Activated CD4-positive, alpha-beta memory T cell treated with anti-CD3 and anti-CD28 coated beads, Interleukin-2, amount 10 ng/mL, durations not matched to agents 7 days and 5 days (primary cell): ENCODE measurements at places on chromosomes 3 and 15. TPM values are rescaled to one million over a fixed set of nuclear protein-coding genes. Genes with fewer than 3 reads are reported as not detected.

- no peak for DNase-seq
These were observed 2.5 kb upstream of the FHIT start for GRCh38 chr3:61253756-61254155.

DNA sequence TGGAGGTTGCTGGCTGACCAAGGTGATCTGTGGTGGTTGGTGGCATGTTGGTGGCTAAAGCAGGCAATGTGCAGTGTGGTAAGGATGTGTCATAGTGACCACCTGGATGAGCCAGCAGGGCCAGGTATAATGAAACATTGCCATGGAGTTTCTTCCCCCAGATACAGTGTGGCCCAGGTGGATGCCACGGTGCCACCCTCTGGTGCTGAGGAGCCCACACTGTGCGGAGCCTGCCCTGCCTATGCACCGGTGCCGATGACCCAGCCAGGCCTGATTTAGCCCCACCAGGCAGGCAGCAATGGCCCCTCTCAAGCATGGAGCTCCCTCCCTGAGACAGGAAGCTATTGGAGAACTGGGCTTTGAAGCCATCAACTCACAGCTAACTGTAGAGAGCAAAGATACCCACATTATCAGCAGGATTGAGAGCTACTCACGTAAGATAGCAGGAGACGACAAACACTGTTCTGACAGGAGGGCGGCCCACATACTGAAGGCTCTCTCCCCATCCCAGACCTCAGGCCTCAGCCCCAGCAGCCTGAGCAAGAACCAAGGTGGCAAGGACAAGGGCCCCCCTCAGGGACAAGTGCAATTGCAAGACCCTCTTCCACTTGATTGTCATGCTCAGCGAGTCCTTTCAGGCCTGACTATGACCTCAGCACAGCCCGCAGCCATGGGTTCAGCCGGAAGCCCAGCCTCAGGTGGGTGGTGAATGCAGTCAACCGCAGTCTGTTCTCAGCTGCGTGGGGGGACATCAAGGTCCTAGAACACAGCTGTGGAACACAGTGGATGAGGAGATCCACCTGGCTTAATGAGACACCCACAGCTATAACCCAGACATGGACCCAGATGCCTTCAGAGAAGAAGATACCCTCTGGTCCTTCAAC lies 82.8 kb upstream of the CDV3 start:
- DNase-seq = peak; percentile 47

DNA sequence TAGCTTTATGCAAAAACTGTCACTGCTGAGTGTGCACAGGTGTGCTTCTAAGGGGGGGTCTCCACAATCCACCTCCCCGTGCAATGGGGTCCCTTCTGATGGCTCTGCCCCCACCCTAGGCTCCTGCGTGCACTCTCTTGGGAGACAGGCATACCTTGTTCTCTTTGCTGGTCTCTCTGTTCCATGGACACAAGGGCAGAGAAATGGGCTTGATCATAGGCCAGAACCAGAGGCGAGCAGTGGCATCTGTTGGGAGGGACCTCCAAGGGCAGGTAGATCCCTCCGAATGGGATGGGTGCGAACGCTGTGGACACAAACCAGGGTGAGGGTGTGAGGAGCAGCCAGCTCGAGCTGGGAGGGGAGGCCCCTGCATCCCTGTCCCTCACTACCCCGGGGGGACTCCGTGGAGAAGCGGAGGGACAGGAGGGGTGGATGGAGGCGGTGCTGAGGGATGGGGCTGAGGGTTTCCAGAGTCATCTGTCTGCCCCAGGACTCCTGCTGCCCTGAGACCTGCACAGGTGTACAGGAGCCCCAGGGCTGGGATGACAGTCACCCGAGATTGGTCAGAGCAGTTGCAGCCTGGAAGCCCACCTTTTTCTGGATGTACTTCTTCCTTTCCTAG lies 175.0 kb downstream of the KLF13 start:
- no peak for DNase-seq

DNA sequence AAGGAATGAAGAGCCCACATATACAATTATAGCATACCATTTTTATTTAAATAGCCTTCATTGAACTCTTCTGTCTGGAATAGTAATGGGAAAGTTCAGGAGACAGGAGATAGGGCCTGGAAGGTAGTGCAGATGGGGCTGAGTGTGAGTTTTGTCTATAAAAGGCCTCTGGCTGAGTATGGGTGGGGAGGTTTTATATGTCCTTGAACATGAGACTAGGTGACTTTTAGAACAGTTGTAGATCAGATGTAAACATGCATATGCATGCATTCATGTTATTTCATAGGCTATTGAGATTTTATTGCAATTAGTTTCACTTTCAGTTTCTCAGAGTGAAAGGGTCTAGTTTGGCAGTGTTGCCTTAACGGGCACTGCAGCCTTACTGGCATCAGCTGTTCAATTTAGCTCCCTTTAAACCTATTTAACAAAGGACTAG lies 27.1 kb downstream of the CGGBP1 start:
- DNase-seq = peak; percentile 25

GRCh38 chr3:128786434-128787020 lies 60.5 kb downstream of the RAB7A start:
- no peak for DNase-seq

DNA sequence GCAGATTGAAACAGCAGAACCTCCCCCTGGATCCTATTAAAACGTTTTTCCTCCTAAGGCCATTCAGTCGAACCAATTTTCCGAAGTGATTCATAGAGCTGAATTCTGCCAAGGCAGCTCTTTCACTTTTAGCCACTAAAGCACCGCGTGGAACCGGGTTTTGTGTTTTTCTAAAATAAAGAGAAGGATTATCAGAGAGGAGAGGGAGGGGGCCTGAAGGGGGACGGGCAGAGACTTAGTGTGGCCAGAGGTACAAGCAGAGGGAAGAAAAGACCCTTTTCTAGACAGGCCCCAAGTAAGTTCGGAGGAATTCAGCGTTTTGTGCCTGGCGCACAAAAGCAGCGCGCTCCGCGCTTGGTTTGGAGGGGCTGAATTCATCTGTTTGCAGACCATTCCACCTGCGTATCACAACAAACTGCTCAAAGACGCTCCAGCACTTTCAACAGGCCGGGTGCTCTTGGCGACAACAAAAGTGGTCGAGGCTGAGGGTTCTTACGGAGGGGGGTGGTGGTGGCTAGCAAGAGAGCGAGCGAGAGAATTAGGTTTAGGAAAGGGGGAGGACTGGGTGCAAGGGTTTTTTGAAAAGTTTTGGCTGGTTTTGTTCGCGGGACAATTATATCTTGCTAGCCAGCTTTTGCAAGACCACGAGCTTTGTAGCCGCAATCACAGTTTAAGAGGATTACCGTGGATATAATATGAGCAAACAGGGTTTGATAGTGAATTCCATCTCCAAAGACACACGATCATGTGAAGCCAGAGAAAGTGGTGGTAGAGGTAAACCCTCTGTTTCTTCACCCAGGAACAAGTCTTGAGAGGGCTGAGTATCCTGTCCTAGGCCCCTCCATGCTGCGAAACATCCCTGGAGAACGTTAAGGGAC lies 1.2 kb upstream of the FEZF2 start:
- DNase-seq = no peak

DNA sequence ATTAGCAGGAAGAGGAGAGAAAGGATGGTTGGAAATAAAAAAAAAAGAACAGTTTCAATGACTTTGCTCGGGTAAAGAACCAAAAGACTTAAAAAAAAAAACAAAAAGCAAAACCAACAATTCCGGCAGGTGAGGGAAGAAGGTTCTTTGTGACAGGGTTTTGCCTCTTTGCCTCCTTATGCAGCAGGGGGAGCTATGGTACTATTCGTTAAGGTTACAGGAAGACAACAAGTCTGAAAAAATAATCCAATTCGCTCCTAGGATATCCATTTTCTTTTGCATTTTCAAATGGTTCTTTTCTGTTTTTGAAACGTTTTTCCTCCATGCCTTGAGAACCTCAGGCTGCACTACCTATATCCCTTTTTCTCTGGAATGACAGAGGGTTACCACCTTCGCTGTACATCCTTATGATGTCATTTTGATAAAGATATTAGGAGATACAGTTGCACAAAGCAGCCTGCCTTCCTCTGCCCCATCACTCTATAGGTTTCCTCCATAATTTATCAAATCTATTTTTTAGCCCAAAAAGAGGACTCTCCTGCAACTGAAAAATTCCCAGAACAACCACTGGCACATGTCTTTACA lies 55.0 kb downstream of the CFAP20DC start:
- DNase-seq = peak; percentile 25

DNA sequence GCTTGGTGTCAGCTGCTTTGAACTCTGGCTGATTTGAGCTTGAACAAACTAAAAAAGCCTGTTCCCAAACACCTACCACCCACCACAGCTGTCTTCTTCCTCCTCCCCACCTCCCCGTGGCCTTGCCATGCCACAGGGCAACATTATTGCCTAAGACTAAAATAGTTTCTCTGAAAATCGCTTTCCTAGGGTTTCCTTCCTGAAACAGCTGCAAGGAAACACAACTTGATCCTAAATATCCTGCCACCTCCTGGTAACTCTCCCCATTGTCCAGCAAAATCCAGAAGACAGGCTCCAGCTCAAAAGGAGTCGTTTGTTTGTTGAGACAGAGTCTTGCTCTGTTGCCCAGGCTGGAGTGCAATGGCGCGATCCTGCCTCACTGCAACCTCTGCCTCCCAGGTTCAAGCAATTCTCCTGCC lies 193.9 kb upstream of the TPM1 start:
- no peak for DNase-seq

- no peak for DNase-seq
These were observed 286.8 kb upstream of the TRIM42 start for GRCh38 chr3:140391061-140391460.

- no peak for DNase-seq
These were observed 65.8 kb upstream of the ZNF148 start for GRCh38 chr3:125440970-125441369.

DNA sequence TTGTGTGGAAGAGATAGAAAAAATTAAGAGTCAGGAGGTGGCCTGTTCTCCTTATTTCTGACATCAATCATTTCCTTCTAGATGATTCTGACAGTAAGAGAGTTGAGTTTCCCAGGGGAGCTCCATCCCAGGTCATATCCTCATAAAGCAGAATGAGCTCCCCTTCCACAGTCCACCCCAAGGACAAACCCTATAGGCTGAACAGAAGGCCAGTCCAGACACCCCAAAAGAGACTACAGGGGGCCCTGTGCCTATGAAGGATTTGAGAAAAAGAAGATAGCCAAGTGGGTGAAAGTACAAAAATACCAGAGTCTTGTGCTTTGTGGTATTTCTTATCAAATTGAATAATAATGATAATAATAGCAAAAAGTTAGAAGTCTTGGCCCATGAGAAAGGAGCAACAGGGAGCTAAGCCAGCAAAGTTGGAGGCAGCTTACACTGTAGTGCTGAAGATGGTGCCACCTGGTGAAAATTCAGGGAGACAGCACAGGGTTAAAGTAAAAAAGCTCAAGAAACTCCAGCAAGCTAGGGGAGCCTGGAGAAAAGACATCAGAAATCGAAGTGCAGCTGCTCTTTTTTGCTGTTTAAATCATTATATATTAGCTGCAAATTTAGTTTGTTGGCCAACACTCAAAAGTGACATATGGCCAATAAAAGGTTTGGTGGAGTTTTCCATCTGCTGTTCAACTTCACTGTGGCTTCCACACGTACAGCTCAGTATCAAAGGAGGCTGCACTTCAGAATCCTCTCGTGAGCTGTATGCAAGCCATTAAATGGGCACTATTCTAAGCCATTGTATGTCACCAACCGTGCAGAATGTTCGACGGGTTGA lies 35.8 kb upstream of the SLC24A5 start:
- DNase-seq = no peak

- DNase-seq = no peak
These were observed 30.0 kb downstream of the TARS3 start for GRCh38 chr15:101694261-101694660.

DNA sequence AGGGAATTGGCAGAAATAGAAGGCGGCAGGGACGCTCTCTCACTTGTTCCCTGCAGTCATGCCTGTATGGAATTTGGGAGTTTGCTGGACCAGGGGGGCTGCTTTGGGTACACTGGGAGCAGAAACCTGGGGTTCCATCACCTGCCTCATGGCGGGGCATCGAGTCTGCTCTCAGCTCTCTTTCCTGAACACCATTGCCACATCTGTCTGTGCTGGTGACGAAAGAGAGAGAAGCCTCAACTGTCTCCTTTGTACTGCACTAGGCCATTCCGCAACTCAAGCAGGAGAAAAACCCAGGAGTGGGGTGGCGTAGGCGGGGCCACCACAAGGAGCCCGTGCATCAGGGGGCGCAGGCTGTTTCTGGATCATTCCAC lies 14.0 kb downstream of the TMEM158 start:
- DNase-seq = no peak

DNA sequence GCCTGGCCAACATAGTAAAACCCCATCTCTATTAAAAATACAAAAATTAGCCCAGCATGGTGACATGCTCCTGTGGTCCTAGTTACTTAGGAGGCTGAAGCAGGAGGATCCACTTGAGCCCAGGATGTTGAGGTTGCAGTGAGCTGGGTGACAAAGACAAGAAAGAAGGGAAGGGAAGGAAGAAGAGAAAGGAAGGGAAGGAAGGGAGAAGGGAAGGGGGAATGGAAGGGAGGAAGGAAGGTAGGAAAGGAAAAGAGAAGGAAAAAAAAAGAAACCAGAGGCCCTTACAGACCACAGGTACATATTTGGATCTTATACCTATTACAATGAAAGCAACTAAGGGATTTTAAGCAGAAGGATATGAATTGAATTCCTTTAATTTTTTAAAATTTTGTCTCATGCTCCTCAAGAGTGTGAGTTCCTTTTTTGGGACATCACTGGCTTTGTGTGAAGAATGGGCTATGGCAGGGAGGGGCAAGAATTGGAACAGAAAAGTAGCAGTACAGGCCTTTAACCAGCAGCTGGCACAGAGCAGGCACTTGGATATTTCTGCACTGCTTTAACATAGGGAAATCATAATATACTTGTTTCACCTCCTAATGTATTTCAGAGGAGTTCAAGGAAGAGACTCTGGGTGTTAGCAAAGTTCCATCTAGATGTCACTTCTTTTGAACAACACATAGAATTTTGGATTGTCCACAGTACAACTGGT lies 7.9 kb downstream of the RAB27A start:
- DNase-seq = no peak

GRCh38 chr15:85788771-85789495 lies 5.8 kb downstream of the KLHL25 start:
- DNase-seq = no peak

DNA sequence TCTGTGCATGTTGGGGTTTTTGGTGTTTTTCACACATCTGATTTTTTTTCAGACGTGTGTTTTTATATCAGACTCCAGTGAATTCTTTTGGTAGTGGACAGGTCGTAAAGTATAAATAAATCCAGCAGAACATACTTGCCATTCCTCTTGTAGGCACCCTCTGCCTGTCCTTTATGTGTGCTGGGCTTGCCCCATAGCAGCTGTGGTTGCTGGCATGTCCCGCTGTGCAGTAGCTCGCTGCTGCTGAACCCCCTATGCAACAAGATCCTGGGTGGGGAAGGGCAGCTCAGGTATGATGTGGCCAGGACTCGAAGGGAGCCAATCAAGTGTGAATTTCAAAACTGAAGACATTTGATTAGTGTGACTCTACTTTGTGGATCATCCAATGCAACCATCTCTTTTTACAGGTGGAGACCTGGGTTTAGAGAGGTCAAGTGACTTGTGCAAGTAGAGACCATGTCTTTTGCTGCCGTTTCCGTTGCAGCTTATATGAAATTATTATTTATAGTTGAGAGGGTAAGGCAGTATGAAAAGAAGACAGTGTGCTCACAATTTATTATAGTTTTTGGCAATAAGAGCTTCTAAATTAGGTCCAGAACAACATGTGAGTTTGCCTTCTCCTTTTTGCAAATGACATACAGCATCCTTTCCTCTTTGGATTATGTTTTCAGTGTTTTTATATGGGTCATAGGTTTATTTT lies 350.8 kb upstream of the C2CD4B start:
- DNase-seq = no peak

Gene HEG1
- total RNA-seq = 26.7 TPM

Gene TLNRD1
- 47.1 TPM for total RNA-seq

Gene KCNH8
- total RNA-seq = not detected

Gene CHRNA3
- not detected for total RNA-seq

Gene CCRL2
- total RNA-seq = 6.2 TPM

Gene GPR27
- 3.1 TPM for total RNA-seq

Gene MAN2C1
- total RNA-seq = 174 TPM

Gene PPP2R3A
- total RNA-seq = 0.03 TPM

Gene RTP3
- not detected for total RNA-seq
